ENCODE measurements at places on chromosomes 7 and 10.
A peak's percentile ranks its signal among the peaks of the same experiment; 100 is the strongest.

GRCh38 chr7:139494835-139495579 lies 11.5 kb upstream of the KLRG2 start:
- DNase-seq, result no peak

GRCh38 chr10:130707389-130707979 lies 571.3 kb downstream of the GLRX3 start:
- no peak for DNase-seq

GRCh38 chr10:101782811-101783735 lies at the start of gene NPM3:
Gene NPM3, minus strand, starts transcription at chr10:101783446. Its CDS starts 56 bp downstream, at chr10:101783390.
- peak; percentile 70 for DNase-seq

GRCh38 chr10:24010436-24010970 lies 198.4 kb upstream of the KIAA1217 start:
- no peak for DNase-seq

DNA sequence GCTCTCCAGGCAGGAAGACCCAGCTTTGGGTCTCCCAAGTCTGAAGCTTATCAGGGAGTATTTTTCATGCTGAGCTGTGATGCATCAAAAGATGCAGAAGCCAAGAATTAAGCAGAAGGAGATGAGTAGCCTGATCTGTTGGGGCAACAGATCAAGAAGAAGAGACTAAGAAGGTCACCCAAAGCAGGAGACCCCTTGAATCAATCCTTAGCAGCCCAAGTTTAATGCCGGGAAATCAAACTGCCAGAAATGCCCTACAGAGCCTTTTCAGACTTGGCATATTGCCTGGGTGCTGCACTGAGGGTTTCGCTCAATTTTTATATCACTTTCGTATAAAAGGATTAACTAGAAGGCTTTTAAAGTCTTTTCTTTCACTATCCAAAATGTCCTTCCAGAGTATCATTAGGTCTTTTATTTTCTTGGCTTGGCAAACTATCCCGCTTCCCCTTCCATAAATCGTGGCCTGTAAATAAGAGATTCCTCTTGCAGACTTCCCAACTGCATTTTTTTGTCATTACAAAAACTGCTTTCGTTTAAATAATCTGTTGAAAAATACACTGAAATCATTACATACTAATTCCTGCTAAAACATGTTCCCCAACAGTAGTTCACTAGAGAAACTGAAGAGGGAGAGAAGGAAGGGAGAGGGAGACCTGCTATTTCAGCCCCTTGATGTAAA lies 49.0 kb upstream of the STK17A start:
- DNase-seq, result no peak

DNA sequence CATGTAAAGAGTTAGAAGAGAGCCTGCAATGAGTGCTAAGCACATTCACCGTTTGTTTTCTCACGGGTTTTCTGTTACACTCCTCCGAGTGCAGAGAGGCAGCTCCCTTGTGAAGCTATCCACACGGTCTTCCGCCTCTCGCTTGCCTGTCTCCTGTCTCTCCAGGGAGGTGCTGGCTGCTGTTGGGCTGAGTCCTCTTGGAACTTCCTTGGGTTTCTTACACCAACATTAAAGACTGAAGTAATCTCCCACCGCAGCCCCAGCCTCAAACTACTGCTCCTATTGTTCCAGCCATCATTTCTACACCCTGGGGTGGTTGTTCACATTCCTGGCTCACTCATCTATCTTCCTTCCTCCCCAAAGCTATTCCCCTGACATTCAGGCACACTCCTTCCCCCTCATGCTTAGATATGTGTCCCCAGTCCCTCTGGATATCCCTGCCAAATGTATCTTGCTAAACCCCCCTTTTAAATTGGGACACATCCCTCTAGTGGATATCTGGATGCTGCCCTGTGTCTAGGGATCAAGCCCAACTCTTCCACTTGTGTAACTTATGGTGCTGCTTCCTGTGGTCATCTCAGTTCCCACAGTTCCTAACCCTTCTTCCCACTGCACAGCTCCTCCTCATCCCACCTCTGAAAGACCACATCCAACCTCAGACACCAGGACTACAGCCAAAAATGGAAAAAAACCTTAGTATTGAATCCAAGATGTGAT lies 14.1 kb downstream of the ESYT2 start:
- no peak for DNase-seq

- DNase-seq, result no peak
These were observed 9.3 kb downstream of the TFEC start for GRCh38 chr7:116021237-116021636.

GRCh38 chr10:6513476-6513875 lies 66.6 kb downstream of the PRKCQ start:
- DNase-seq, result no peak

DNA sequence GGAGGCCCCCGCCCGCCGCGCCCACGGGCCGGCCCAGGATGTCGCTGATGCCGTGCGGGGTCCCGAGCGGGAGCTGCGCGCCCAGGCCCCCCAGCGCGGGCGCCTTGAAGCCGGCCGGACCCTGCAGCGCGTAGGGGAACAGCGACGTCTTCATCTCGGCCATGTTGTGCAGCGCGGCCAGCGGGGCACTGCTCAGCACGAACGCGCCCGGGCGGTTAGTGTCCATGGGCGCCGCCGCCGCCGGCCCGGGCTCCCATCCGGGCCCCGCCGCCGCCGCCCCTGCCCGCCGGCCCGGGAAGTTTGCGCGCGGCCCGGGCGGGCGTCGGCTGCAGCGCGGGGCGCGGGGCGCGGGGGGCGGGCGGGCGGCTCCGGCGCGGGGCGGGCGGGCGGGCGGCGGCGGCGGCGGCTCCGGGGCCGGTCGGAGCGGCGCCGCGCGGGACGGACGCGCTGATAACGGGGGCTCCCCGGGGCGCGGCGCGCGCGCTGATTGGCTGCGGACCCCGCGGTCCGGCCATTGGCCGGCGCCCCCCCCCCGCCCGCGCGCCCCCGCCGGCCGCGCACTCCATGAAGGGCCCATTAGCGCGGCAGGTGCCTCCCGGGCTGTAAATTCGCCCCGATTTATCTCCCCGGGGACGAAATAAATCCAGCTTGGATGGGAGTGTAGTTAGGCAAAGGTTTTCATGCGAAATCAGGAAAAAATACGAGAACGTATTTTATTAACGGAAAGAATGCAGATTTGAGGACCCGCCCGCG lies at the start of gene NKX6-2:
Gene NKX6-2 (minus strand): TSS at position 425 of the 753 bp plus-strand sequence. CDS start 199 bp downstream, at position 226.
- DNase-seq, result no peak

GRCh38 chr7:47153058-47153457 lies 428.9 kb downstream of the TNS3 start:
- DNase-seq, result peak; percentile 21

DNA sequence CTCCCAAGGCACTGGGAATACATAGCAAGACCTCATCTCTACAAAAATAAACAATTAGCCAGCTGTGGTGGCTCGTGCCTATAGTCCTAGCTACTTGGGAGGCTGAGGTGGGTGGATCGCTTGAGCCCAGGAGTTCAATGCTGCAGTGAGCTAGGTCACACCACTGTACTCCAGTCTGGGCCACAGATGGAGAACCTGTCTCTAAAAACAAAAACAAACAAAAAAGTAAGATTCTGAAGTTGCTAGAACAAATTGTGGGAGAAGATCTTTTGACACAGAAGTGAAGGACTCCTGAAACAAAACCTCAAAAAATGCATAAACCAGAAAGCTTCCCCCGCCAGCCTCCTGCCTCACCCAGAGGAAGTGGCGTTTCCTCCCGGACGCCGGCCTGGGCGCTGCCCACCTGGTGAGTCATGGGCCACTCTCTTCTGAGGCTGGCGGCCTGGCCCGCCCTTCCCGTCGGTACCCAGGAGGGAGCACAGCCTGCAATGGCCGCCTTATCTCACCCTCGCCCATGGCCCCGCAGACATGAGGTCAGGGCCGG lies 25.4 kb upstream of the ELN start:
- DNase-seq, result peak; percentile 38

DNA sequence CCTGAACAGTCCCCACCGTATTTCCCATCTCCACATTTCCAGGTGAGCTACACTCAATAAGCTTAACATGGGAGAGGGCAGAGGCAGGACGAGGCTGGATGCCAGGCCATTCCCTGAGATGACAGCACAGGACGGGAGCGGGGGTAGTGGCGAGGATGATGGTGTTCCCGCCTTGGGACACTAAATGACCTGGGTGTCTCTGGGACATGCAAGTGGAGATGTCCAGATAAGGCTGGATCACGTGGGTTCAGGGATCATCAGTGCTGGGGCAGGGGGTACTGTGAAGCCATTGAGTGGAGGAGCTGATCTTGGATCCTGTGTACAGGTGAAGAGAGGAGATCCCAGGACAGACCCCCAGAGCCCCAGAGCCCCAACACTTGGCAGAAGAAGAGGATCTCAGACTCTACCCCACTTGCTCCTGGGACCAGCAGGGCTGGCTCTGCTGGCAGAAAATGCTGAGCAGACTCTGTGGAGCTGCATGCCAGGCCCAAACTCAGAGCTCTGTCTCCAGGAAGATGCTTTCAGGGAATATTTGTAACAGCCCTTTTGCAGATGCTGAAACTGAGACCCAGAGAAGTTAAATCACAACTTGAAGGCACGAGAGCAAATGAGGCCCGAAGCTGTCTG lies 29.7 kb upstream of the HSPA12A start:
- no peak for DNase-seq

- DNase-seq, result peak; percentile 77
These were observed 19.8 kb downstream of the DNAJB12 start for GRCh38 chr10:72334825-72335393.

- DNase-seq, result no peak
These were observed 174.3 kb downstream of the TCERG1L start for GRCh38 chr10:131137223-131137622.

DNA sequence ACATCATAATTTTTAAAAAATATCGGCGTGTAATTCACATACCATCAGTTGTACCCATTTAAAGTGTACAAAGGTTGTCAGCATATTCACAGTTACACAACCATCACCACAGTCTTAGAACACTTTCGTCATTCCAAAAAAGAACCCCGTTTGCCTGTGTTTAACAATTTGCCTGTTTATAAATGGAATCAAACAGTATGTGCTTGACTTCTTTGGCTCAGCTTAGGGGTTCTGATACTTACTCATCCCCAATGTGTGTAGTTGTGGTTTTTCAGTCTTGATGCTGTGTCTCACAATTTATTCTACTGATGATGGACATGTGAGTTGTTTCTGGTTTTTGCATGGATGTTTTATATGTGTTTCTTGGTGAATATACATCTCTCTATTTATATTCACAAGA lies 50.0 kb downstream of the PRPF18 start:
- DNase-seq, result no peak

DNA sequence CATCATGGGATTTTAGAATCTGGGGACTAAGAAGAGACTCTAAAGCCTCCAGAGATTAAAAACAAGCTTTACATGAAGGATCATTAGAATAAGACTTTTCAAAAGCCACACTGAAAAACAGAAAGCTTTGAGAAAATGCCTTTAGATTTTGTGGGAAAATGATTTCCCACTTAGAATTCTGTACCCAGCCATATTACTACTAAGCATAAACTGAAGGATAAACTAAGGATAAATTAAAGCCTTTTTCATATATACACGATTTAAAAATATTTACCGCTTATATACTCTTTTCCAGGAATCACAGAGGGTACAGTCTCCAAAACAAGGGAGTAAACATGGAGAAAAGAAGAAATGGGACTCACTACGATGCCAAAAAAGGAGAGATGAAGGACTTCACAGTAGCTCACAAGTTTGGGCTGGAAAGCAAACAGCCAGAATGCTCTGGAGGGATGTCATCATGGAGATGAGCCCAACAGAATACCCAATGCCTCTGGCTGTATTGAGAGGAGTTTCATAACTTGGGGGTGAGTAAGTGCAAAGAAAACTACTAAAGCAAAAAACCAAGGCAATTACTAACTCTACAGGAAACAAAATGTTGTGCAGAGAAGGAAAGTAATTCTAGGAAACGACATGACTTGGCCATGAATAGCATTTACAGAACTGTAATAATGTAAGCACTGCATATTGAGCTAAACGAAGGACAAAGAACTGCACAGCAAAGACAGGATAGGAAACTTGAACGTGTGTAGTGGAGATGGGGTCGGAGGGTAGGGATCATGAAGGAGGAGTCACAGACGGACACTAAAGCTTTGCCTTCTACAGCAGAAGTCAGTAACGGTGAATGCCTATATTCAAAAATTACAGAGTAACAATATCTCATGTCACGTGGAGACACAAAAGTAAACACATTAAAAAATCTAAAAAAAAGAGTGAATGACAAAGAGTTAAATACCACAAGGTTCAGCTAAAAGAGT lies 61.4 kb upstream of the ASAH2 start:
- DNase-seq, result no peak

- no peak for DNase-seq
These were observed 107.3 kb downstream of the PDGFA start for GRCh38 chr7:412313-412710.

- DNase-seq, result peak; percentile 78
These were observed 175.1 kb downstream of the AVL9 start for GRCh38 chr7:32670110-32671025.

GRCh38 chr7:1062296-1063294 lies 18.2 kb downstream of the GPR146 start:
- DNase-seq, result no peak

GRCh38 chr10:110636932-110637557 lies 7.1 kb upstream of the RBM20 start:
- DNase-seq, result no peak

- DNase-seq, result no peak
These were observed 97.0 kb downstream of the LHPP start for GRCh38 chr10:124558339-124559321.

DNA sequence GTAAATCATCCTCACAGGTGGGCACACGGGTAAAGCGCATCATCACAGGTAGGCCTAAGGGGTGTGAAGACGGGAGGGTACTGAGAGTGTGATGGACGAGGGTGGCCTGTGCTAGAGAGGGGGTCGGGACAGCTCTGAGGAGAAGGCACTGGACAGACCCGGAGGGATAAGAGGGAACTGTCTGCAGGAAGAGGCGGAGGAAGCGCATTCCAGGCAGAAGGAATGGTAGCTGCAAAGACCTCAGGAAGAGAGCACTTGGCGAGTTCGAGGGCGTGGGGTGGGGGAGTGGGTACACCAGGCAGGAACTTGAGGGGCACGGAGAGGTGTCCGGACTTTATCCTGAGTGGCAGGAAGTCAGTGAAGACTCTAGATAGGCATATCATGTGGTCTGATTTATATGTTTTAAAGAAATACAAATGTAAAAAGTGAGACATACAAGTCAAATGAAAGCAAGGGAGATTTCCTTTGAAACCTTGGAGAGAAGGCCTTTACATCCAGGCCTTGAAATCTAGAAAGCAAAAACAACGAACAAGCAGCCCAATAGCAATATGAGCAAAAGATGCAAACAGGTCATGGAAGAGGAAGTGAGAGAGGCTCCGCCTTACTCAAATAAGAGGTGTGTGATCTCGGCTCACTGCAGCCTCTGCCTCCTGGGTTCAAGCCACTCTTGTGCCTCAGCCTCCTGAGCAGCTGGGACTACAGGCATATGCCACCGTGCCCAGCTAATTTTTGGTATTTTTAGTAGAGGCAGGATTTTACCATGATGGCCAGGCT lies 3.6 kb downstream of the LHPP start:
- peak; percentile 38 for DNase-seq

GRCh38 chr7:74223711-74224510 lies 14.1 kb downstream of the LAT2 start:
- peak; percentile 15 for DNase-seq

All from small intestine (tissue), 16 donors.